CD4-positive, alpha-beta T cell (primary cell): ENCODE measurements at places on chromosomes 5 and 9. TPM values are rescaled to one million over a fixed set of nuclear protein-coding genes. Genes with fewer than 3 reads are reported as not detected.

PCDHGB1 gene
- 0.05 TPM for total RNA-seq

IL13 gene
- total RNA-seq = not detected

ATP6V0E1 gene
- total RNA-seq = 31.1 TPM

C5 gene
- 0.89 TPM for total RNA-seq

DNAH5 gene
- total RNA-seq = not detected

ARL14EPL gene
- total RNA-seq = not detected

PRRX2 gene
- total RNA-seq = not detected

MRRF gene
- 18.7 TPM for total RNA-seq

SVEP1 gene
- not detected for total RNA-seq

MTX3 gene
- 25.6 TPM for total RNA-seq

DNA sequence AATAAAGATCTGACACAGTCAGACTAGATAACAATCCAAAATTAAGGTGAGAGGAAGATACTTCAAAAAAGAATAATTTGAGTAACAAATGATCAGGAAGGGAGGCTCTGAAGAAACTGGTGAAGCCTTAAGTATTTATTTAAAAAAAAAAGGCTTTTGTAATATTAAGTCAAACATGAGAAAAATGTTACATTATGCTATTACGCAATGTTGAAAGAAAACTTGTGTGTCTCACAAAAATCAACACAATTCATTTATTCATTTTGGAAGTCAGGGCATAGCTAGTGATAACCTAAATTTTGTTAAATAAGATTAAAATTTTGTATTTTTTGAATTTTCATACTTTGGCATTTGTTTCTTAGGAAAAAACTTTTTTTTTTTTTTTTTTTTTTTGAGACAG, 28.2 kb downstream of the WDR41 start:
- no peak for DNase-seq

DNA sequence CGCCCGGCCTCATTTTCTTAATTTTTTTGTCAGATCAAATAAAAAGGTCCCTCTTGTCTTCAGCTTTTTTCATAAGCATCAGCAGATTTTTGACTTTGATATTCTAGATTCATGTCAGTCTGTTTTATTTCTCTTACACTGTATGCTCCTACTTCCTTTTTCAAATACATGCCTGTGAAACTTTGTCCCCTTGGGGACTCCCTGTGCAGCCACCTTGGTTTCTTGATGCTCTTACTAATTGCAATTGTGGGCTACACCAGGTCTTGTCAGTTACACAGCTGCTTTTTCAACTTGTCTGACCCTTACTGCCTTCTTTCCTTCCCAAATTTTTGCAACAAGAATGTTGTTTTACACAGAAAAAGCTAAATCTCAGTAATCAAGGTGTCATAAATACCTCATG, 238.2 kb upstream of the KCNN2 start:
- DNase-seq = no peak

GRCh38 chr9:16119261-16120230, 566.7 kb downstream of the CCDC171 start:
- no peak for DNase-seq

DNA sequence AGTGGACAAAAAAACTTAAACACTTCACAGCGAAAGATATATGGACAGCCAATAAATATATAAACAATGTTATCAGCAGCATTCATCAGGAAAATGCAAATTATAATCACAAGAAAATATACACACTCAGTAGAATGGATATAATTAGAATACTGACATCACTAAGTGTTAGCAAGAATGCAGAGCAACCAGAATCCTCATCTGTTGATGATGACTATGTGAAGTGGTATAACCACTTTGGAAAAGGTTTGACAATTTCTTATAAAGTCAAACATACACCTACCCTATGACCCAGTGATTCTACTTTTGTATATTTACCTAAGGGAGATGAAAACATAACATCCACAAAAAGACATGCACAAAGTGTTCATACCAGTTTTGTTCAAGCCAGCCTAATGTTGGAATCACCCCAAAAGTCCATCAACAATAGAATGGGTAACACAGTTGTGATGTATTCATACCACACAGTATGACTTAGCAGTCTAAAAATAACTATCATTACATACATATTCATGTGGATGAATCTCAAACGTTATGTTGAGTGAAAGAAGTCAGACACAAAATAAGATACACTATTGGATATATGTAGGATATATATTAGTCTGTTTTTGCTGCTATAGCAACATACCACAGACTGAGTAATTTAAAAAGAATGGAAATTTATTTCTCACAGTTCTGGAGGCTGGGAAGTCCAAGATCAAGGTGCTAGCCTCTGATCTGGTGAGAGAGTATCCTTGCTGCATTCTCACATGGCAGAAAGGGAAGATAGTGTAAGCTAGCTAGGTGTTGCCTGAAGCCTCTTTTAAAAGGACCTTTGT, 148.8 kb upstream of the ADAMTSL1 start:
- no peak for DNase-seq

- DNase-seq = no peak
These were observed 2.1 kb downstream of the ZNF608 start for GRCh38 chr5:124744170-124744971.

DNA sequence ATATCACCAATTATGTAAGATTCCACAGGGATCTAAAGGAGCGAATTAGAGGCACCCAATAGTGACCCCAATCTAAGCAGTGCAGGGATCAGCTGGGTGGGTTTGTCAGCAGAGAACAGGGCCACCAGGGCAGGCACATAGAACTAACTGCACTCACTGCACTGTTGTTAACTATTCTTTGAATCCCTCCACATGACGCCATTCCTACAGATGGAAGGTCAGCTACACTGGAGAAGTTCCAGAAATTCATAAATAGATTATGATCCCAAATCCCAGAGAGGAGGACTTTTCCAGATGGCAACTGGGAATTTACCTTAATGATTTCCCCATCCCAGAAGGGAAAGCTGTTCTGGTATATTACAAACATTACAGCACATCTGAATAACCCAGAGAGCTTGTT, 84.2 kb downstream of the THBS4 start:
- no peak for DNase-seq

DNA sequence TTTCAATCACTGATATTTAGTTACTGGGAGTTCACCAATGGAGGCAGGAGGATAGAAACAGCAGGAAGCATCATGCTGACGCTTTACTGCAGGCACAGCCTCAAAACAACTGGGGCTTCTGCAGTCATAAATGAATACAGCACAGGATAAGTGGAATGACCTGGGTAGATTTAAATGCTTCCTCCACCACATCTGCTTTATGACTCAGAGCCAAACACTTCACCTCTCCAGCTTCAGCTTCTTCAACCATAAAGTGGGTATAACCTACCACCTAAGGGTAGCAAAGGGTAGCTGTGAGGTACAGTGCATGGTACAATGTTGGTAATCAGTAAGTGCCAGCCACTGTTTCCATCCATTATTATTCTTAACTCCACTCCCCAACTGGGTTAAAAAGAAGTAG, 28.4 kb downstream of the RASEF start:
- DNase-seq = no peak

- no peak for DNase-seq
These were observed 277.7 kb downstream of the TMEM167A start for GRCh38 chr5:82799361-82800077.

DNA sequence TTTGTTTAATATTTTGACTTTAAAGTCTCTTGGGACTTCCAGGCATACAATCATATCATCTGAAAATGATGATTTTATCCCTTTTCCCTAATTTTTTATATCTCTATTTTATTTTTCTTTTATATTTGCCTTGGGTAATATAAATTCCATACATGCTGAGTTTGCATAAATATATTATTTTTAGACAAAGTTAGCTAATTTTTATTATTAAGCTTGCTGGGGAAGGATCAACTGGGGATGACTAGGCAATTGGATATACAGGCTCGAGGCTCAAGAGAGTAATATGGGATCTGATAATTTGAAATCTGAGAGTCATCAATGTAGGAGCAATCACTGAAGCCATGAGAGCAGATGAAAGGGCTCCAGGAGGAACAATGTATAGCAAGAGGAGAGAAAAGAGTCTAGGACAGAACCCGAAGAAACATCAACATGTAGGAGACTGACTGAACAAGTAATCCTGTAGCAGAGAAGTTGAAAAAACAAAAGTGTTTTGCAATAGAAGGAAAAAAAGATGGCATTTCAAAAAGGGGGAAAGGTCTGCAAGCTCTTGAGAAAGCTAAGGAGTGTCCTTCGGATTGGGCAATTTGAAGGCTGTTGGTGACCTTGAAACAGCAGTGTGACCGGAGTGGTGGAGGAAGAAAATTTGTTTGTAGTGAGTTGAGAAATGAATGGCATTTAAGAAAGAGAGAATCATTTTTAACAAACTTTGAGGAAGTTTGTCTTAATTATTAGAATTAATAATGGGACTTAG, 17.0 kb upstream of the RHOBTB3 start:
- no peak for DNase-seq

- DNase-seq = no peak
These were observed at the start of gene RXFP3 for GRCh38 chr5:33936381-33937016. TSS of gene RXFP3 (plus strand) at chr5:33936386. CDS start at chr5:33936741, 355 bp downstream.

GRCh38 chr5:52015760-52016159, 632.5 kb downstream of the ISL1 start:
- no peak for DNase-seq

- DNase-seq = no peak
These were observed 204.8 kb upstream of the KLF4 start for GRCh38 chr9:107694390-107694789.

GRCh38 chr9:119365291-119366027, 3.8 kb downstream of the BRINP1 start:
- no peak for DNase-seq

- no peak for DNase-seq
These were observed 91.3 kb downstream of the CAMSAP1 start for GRCh38 chr9:135815830-135816650.
